ENCODE measurements at places on chromosomes 7 and 10.

GRCh38 chr7:75638594-75639070, 100.1 kb downstream of the HIP1 start:
- no peak for DNase-seq

DNA sequence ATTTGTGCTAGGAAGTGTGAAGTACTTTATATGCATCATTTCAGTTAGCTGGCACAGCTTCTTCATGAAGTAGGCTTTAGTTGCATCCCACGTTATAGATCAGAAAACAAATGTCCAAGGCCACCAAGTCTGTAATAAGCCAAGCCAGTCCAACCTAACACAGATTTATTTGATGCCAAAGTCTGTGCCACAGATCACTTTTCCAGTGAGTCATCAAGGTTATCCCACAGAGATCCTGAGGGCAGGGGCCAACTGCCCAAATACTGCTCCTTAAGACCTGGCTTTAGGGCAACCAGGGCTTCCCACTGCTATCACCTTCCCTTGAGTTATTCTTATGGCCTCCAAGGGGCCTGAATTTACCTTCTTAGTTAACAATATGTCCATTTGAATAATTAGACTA, 1340.4 kb downstream of the XPNPEP1 start:
- no peak for DNase-seq

DNA sequence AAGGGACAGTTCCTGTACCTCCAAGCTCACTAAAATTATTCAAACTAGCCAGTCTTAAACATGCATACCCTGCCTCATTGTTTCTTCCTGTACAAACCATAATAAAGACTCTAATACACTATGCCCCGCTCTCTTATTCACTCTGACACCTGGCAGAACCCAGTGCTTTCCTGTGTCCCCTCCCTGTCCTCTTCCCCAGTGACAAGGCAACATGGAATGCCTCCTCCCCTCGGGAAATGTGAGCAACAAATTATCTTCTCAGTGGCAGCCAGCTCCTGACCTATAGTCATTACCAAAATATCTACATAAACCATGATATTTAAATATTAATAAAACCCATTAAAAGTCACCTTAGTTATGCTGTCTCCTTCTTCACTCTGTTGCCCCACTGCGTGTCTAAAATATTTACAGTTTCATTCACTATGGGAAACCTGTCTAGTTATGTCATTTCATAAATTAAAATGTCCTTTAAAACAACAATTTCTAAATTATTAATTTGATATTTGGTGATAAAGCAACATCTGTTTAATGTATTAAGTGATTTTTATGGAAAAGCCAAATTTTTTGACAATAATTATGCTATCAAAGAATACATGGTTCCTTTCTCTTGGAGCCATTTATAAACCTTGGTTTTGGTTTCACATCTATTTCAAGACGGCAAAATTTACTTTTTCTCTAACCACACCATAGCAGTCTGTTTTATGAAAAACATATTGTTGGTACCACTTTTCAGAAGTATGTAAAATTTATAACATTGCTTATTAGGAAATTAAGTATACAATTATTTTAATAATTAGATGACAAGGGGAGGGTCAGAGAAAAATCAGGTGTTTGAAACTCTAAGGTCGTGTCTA, 1355.2 kb downstream of the XPNPEP1 start:
- DNase-seq: no peak

- DNase-seq: no peak
These were observed 49.5 kb upstream of the HDAC9 start for GRCh38 chr7:18445916-18446520.

DNA sequence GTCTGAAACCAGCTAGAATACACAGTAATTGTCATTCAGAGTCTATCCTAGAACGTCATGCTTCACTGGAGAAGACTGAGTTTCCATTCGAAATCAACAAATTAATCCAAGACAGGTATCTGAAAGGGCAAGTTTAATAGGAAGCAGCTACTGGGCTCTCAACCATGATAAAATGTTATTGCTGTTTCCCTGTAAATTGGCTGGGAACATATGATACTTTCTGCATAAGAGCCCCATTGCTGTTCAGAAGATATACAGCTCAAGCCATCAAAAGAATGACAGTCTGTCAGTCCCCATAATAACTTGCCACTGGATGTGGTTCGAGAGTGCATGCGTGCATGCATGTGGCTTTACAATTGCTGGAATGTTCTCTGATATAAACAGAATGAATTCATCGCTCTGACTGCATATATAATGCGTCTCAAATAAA, 129.0 kb downstream of the HIBADH start:
- DNase-seq: no peak

DNA sequence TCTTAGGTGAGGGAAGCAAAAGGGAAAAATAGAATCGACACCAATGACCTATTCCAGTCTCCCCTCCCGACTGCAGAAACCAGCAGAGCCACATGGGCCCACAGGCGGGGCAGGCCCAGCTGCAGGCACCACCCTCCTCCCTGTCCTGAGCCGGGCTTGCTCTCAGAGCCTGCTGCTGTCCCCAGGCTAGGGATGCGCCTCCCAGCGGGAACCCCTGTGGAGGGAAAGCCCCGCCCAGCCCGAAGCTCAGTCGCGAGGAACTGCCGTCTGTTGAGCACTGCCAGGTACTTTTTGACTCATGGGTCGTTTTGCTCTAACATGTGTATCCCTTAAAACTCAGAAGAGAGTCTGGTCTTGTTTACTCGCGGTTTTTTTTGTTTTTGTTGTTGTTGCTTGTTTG, 124.5 kb upstream of the RET start:
- DNase-seq: no peak

Measured in naive thymus-derived CD4-positive, alpha-beta T cell (primary cell).